AG08395 (cell line): ENCODE measurements at places on chromosomes 3 and 15.

GRCh38 chr3:66552846-66553245, 52.0 kb upstream of the LRIG1 start:
- DNase-seq = no peak

DNA sequence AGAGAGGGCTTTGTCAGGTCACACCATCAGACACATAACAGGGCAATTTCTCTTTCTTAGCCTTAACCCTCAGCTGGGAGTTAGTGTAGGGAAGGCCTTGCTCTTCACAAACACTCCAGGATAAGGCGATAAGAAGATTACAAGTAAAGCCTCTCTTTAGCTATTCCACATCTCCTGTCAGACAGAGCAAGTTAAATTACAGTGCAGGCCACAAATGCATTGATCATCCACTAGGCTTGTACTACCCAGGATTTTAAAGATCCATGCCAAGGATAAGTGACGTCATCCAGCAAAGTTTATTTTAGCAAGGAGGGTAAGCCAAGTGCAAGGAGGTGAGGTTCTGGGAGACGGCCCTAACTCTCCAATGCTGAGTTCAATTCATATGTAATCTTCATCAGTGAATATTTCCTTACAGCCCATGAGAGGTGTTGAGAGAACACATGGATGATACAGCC, 890.6 kb upstream of the NR2F2 start:
- DNase-seq = no peak

GRCh38 chr3:183259087-183259486, 6.0 kb downstream of the B3GNT5 start:
- no peak for DNase-seq

DNA sequence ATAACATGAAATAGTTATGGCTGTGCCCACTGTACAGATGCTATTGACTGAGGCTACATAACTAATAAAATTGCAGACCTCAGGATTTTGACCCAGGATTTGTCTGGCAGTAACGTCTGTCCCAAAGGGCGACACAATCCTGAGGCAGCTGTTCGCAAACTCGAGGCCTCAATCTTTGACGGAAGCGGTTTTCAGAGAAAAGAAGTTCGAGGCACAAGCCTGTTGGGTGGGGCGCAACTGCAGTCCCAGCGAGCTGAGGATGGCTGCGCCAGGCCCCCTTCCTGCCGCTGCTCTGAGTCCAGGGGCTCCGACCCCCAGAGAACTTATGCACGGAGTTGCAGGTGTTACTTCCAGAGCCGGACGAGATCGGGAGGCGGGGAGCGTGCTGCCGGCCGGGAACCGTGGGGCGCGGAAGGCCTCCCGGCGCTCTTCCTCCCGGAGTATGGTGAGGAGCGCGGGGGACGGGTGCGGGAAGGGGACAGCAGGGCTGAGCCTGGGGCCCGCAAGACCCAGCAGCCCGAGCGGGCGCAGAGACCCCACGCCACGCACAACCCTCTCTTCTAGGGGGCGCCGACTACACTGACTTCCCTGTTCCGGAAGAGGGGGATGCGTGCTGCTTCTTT, at the start of gene PARP15:
TSS of gene PARP15 (plus strand) at position 242 of the 623 bp plus-strand sequence. CDS start at position 260, 18 bp downstream.
- DNase-seq = no peak

DNA sequence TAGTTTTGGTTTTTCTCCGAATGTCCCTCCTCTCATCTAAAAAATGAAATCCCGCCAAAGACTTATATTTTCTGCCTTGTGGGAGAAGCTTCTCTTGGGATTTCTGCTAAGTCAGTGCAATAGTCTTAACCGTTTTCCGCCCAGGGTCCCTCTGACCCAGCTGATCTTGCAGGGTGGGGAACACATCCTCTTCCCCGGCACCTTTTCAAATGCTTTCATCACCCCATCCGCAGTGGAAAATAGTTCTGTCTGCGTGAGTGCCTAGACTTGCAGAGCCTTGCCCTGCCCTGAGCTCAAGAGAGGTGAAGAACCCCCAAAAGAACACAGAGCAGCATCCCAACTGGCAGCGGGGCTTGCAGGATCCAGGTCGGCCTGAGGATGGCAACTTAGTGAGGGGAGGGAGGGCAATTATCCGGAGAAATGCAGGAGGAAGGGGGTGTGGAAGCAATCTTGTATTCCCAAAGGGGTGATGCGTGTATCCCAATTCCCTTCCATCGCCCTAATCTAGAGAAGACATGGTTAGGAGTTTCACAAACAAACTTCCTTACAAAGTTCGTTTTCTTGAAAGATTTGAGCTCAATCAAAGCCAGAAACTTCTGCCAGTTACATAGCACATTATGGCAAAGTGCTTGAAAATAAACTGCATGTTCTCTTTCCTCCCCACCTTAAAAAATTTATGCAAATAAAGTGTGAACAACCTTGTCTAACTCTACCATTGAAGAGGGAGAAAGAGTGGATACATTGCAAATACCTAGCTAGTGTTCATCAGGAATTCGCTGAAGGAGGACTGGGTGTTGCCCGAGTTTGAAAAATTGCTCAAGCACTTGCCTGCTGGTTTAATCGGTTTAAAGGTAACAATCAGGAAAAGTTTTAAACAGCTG, 79.9 kb downstream of the NR2F2 start:
- DNase-seq = no peak

- no peak for DNase-seq
Observed at GRCh38 chr3:151213151-151213550, 10.1 kb upstream of the GPR171 start.

DNA sequence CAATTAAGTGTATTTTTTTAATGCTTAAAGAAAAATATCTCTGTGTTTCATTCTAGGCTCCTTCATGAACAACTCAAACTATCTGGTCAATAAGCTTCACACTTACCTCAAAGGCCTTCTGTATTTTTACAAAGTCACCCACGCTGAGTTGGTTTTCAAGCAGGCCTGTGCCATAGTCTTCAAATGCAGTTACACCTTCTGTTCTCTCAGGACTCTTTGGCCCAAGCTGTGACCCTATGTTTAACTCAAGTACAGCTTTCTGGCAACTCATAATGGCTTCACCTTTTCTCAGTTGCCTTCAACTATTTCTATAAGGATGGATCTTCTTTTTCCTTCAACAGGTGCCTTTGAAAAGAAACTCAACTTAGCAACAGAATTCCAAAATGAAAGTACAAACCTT, 587 bp downstream of the WDR49 start:
- no peak for DNase-seq

- no peak for DNase-seq
Observed at GRCh38 chr3:166752214-166752613, 627.9 kb downstream of the ZBBX start.

- peak; percentile 20 for DNase-seq
Observed at GRCh38 chr15:83206526-83207008, 1.1 kb downstream of the HDGFL3 start.

- DNase-seq = peak; percentile 37
Observed at GRCh38 chr15:55289011-55289745, 435 bp downstream of the RAB27A start.

- no peak for DNase-seq
Observed at GRCh38 chr3:181454451-181455027, 257.2 kb upstream of the SOX2 start.

DNA sequence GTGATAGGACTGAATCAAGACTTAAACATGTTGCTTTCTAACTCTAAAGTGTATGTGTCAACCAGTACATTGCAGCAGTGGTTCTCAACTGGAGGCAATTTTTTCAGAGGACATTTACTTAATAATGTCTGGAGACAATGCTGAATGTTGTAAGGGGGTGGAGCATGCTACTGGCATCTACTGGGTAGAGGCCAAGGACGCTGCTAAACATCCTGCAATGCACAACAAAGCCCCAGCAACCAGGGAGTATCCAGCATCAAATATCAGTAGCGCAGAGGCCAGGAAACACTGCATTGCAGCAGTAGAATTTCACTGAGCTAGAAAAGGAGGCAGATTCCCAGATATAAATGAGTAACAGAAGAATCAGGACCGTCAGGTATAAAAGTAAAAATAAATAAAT, 79.8 kb upstream of the GRM7 start:
- DNase-seq = no peak

- no peak for DNase-seq
Observed at GRCh38 chr3:167502401-167502800, 28.6 kb upstream of the SERPINI2 start.

DNA sequence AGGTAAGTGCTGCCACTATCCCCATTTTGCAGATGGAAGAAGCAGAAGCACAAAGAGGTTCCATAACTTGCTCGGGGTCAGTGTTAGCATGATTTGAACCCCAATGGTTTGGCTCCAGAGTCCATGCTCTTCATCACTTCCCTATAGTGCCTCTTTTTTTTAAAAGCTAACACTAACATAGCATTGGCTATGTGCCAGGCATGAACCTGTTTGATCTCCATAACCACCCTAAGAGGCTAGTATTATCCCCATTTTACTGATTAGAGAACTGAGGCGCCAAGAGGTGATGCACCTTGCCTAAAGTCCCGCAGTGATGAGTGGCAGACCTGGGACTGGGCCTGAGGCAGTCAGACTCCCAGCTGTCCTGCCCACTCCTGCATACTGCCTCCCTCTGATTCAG, 7.3 kb downstream of the LINGO1 start:
- DNase-seq = no peak

GRCh38 chr3:78999139-78999538, 768.7 kb downstream of the ROBO1 start:
- no peak for DNase-seq

GRCh38 chr3:107704477-107704876, 181.7 kb downstream of the BBX start:
- no peak for DNase-seq

DNA sequence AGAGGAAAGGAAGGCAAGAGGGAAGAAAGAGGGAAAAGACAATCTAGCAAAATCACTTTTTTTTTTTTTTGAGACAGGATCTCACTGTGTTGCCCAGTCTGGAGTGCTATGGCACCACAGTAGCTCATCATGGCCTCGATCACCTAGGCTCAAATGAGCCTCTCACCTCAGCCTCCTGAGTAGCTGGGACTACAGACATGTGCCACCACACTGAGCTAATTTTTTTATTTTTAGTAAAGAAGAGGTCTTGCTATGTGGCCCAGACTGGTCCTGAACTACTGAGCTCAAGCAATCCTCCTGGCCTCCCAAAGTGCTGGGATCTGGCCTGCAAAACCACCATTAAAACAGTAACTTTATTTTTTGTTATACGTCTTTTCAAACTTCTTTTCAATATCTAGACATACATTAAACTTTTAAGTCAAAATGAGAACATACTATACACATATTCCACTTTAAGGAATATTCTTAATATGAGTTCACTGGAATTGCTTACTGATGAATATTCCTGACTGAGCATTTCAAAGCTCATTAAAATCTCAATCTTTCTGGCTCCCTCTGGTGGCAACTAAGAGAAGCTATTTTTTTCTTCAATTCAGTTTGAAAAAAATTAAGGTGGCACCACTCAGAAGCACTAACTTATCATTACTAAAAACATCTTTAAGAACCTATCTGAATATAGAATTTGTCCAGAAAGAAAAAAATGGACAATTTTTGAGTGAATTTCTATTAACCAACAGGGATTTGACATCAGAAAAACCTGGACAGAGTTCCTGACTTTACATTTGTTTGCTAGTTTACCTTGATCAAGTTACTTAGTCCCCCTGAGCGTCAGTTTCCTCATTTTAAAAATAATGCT, 40.9 kb downstream of the UACA start:
- DNase-seq = peak; percentile 58

- no peak for DNase-seq
Observed at GRCh38 chr15:67400890-67401289, 120.0 kb upstream of the C15orf61 start.

DNA sequence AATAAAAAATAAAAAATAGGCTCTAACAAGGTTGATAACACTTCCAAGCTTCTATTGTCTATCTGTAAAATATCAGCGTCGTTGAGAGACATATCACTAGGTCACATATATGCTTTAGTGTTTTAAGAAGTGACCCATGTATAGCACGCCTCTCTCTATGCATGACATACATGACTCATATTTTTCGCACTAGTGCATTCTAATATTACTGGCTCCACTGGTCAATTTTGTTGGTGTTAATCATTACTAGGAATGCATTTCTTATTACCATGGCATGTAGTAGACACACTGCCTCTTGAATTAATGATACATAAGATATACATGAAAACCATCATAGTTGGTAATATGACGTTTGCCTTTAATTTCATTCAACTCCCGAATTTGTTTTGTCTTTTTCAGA, 203.1 kb downstream of the CHL1 start:
- DNase-seq = no peak

DNA sequence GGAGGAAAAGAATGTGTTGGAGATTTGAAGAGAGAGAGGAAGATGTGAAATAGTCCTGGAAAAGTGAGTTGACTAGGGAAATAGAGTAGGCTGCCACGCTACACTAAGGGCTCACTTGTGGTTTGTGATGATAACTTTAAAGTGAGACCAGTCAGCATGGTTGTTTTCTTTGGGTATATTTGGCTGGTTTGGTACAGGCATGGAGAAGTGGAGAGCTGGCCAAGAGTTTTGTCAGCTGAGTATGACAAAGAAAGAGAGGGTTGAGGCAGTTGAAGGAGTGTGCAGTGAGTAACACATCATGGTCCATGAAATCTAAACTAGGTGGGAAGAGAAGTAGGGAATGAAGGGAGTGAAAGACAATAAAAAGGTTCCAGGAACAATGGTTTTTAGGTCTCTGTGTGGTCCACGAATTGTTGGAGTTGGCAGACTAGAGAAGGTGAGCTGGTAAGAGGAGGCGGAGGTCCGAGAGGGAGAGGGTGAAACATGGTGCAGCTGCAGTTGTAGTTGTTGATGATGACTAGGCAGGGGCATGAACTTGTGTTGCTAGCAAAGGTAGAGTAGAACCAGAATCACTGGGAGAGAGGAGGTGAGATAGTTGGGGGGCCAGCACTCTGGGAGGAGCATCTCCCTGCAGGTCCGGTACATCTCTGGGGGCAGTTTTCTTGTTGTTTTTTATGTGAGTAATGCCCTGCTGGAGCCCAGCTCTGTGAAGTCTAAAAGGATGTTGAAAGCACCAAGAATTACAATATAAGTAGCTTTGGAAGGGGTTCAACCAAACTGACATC, 21.0 kb downstream of the ZNF80 start:
- peak; percentile 38 for DNase-seq

- DNase-seq = no peak
Observed at GRCh38 chr3:22265403-22265802, 514.4 kb upstream of the ZNF385D start.

- no peak for DNase-seq
Observed at GRCh38 chr3:47355010-47355409, 25.8 kb upstream of the PTPN23 start.

DNA sequence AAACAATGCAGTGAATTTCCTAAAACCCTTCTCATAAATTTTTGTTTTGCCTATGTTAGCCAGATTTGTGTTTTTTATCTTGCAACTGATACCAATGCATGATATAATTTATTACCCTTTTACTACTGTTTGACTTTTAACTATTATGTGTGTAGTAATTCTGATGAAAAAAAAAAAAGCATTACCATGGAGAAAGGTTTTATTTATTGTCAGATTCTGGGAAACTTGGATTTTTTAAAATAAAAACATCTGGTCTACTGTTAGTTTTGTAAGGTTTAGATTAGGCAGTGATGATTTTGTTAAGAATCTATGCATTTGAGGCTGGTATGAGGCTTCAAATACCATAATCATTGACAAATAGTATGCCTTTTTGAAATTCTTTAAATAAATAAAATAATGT, 470.4 kb upstream of the ROBO1 start:
- DNase-seq = no peak

DNA sequence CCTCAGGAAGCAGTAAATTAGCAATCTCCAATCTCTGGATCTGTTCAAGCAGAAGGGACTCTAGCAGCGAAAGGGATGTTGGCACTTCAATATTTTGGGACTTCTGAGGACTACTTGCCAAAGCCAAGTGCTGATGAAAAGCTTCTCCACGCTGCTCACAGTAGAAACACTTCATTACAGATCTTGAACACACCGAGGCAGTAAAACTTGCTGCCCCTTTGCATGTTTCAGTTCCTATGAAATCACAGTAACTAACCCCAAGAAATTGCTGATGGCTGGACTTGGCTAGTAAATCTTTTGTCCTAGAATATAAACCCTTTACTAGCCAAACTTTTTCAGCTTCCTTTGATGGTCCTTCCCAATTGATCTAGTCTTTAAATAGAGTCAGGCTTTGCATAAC, 750.5 kb upstream of the GRM7 start:
- no peak for DNase-seq
